ENCODE measurements at places on chromosomes 12 and 14.
A peak's percentile ranks its signal among the peaks of the same experiment; 100 is the strongest.

GRCh38 chr14:103232831-103233319 is 101.2 kb upstream of the EIF5 start:
- DNase-seq, result no peak

GRCh38 chr12:108335349-108336119 is 3.6 kb downstream of the CMKLR1 start:
- no peak for DNase-seq

- DNase-seq, result no peak
Observed at GRCh38 chr14:59678352-59678751, 101.7 kb upstream of the CCDC175 start.

- no peak for DNase-seq
Observed at GRCh38 chr14:67232066-67232465, 9.2 kb upstream of the PALS1 start.

DNA sequence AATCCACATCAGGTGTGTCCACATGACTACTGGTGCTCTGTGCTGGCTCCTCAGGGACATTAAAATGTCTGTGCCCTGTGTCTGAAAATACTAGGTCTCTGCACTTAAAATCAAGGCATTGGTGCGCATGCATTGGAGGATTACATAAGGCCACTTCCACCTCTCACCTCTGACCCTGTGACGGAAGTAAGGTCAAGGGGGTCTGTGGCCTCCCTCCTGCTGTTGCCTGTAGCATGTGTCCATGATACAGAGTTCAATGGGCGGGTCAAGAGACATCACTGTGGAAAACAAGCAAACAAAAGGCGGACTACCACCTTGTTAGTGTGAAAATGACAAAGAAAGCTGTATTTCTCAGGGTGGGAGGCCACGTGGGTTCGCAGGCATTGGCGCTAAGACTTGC is 208.6 kb upstream of the PWP1 start:
- DNase-seq, result no peak

GRCh38 chr12:19306366-19306765 is 132.9 kb upstream of the AEBP2 start:
- no peak for DNase-seq

- DNase-seq, result no peak
Observed at GRCh38 chr12:42807766-42808165, 218.2 kb upstream of the PRICKLE1 start.

- no peak for DNase-seq
Observed at GRCh38 chr12:10102322-10102721, 3.5 kb upstream of the CLEC1A start.

DNA sequence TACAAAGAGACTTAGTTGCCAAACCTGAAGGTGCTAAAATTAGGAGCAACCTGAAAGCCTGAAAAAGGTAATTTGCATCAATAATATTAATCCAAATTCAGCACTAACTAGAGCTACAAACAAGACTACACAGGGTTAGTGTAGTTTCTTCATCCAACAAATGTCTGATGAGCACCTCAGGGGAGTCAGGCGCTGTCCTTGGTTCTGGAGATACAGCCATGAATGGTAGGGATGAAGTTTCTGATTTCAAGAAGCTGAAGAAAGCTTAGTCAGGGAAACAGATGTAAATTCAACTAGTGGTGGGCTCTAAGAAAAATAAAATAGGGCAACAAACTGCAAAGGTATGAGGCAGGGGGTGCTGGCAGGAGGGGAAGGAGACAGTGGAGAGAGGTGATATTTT is 266.3 kb downstream of the GLT1D1 start:
- DNase-seq, result no peak

DNA sequence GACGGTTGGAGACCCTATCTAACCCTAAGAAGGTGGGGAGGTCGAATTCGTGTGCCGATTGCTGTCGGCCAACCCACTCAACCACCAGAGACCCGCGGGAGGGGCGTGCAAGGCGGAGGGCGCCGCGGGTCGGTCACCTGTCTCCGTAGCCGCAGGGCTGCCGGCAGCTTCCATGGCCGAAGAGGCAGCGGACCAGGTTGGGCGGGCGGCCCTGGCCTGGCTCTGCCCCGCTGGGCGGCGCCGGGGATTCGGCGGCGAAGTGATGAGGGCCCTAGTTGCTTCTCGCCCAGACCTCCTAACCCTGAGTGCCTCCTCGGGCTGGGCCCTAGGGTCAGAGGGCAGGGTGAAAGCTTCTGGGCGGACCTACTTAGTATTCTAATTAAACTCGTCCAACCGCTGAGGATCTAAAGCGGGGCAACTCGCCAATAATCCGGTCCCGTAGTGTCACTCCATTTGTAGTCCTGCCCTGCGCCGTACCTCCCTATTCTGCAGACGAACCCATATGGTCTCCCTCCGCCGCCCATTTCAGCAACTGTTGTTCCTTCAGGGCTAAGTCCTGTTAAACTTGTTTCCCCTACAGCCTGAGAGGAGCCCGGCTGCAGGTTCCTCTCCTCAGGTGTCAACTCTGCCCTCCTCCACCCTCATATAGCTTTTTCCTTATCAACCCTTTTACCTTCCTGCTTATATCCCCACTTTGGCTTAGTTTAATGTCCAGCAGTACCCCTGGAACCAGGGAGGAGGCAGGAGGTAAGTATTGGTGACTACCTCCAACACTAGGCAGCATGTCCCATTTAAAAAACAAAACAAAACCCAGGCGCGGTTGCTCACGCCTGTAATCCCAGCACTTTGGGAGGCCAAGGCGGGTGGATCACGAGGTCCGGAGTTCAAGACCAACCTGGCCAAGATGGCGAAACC is at the start of gene PYM1:
Gene PYM1, minus strand, starts transcription at position 307 of the 915 bp plus-strand sequence. Its CDS starts 133 bp downstream, at position 174.
- DNase-seq, result peak; percentile 80

DNA sequence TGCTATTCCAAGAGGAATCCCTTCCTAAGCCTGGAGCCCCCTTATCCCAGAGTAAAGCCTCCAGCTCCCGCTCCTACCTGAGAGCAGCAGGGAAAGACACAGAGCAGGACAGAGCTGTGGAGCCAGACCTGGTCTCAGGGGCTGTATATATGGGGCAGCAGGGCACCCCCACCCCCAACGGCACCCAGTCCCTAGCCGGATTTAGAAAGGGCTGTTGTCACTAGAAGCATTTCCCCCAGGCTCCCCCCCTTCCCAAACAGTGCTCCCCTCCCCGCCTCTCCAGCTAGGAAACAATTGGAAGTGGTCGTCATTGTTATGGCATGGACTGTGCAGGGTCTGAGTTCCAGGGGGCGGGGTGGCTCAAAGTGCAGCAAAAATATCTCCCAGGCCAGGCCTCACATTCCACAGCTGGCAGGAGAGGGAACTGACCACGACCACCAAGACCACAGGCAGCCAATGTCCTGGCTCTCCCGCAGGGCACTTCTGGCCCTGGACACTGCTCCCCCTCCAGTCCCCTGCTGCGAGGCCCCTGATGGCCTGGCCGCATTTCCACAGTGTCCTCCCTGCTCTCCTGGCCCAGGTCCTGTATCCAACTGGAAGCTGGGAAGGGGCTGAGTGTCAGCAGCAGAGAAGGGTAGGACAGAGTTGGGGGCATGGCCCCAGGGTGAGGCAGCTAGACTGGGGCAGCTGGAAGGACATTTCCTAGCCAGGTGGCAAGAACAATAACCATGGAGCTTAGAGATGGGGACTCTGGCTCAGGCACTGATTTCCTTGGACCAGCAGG is at the start of gene MYH7:
Gene MYH7, minus strand, starts transcription at position 118 of the 784 bp plus-strand sequence. CDS start 1,928 bp downstream, outside the sequence.
- DNase-seq, result no peak

DNA sequence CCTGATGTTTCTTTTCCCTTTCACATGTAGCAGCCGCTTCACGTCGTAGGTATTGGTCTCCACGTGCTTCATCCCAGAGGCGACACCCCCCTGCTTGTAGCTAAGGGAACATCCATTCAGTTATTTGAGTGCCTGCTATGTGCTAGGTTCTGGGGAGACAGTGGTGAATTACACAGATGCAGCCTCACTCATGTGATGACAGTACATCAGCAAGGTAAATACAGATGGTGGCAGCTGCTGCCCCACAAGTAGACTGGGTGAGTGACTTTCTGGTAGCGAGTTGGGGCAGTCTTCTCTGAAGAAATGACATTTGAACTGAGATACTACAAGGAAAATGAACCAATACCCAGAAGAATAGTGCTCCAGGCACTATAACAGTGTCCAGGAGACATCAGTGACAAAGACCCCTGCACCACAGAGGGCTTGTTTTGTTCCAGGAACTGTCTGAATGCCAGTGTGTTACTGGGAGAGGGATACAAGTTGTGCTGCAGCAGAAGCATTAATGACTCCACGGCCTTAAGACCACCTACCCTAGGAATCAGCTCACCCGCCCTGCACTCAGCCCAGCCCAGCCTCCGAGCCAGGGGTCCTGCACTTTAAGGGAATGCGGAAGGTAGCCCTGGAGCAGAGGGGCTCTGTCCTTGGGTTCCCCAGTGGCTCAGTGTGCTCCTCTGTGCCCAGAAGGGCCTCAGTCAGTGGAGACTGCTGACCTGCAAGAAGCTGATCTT is 7.3 kb downstream of the AVIL start:
- no peak for DNase-seq

GRCh38 chr14:66634876-66635275 is 126.9 kb downstream of the GPHN start:
- DNase-seq, result no peak

DNA sequence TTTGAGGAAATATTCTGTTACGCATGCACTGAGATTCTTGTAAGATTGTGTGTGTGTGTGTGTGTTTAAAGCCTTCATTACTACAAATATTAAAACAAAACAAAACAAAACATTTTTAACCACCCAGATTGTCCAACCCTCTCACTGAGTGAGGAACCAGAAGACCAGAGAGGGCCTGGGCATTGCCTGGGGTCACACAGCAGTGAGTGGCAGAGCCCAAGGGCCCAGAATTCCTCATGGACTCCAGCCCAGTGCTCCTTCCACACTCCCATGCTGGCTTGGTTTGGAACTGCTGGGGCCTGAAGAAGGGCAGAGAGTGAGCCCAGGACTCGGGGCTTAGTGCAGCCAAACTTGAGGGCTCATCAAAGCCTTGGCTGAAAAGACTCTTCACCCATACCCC is 1.6 kb upstream of the OTUB2 start:
- DNase-seq, result no peak

DNA sequence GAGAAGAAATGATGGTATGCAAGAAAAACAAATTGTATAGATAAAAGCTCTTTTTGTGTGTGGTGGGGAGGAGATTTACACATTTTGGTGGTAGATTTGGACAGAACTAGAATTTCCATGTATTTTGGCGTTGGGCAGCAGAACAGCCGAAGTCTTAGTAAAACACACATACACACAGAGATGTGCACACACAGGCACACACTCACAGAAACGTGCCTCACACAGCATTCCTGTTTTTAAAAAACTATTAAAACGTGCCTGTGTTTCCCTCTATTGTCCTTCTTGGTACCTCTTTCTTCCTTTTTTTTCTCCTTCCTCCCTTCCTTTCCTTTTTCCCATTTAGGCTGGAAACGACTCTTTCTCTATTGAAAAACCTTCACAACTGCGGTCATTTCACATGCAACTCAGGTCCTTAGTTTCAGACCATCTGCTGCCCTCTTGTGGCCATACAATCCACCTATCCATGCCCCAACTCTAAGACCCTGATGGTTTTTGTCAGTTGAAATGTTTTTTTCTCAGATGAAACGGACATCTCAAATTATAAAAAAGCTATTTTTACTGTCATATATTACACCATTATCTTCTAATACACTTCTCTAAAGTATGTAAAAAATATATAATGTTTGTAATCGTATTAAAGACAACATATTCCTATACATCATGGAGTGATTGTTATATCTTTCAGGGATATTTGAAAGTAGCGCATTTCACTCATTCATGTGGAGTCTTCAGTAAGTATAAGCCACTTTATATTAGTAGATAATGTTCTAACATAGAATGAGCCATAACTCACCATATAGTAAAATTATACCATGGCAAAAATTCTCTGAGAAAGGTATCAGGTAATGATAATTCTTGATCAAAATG is 386.7 kb upstream of the NOVA1 start:
- no peak for DNase-seq

GRCh38 chr12:30930641-30931040 is 4.1 kb downstream of the TSPAN11 start:
- no peak for DNase-seq

DNA sequence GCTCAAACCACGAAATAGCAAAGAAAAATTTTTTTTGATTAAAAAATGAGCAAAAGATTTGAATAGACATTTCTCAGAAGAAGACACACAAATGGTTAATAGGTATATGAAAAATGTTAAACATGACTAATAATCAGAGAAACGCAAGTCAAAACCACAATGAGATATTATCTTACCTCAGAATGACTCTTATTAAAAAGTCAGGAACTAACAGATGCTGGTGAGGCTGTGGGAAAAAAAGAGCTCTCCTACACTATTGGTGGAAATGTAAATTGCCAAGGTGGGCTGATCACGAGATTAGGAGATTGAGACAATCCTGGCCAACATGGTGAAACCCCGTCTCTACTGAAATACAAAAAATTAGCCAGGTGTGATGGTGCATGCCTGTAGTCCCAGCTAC is 315.5 kb upstream of the FLRT2 start:
- DNase-seq, result no peak

DNA sequence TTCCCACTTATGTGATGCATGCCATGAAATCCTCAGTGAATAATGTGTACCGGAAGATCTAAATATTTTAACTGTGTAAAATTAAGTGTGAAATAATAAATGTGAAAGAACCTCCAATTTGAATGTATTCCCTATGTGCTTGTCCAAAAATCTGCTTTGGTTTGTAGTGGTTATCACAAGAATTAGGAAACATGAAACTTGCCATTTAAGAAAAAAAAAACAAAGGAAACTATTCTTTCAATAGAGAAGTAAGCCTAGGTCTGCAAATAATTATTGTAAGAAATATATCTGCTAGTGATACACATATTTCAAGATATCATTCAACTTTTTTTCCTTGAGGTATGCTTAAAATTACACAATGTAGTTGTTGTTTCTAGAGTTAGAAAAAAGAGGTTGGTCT is 500.4 kb downstream of the SLC6A15 start:
- DNase-seq, result no peak

DNA sequence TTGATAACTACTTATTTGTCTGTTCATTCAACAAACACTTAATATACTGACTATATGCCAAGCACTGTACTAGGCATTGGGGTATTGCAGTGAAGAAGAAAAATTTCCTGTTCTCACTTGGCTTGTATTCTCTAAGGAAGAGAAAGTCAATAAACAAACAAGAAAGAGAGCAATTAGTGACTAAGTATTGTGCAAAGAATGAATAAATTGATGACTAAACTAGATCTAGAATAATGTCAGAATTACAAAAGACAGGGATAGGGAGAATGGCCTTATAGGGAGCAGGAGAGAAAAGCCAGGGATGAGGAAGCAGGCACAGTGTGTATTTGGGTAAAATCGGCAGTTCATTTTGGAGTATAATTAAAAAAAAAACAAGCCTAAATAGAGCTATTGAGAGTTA is 4.2 kb upstream of the LIN7A start:
- DNase-seq, result no peak

GRCh38 chr12:26029736-26030022 is 71.2 kb downstream of the RASSF8 start:
- no peak for DNase-seq
